Activated T-helper 1 cell treated with anti-CD3 and anti-CD28 coated beads, Interleukin-12 subunit alpha, Interleukin-12 subunit beta, Interleukin-2, Interleukin-4 antibody, amounts not matched to agents 30 ng/mL and 10 ng/mL and 1 ng/mL, durations not matched to agents 14 hours and 24 hours and 36 hours (primary cell): ENCODE measurements at places on chromosomes 13 and 19. TPM values are rescaled to one million over a fixed set of nuclear protein-coding genes. Genes with fewer than 3 reads are reported as not detected.

DNA sequence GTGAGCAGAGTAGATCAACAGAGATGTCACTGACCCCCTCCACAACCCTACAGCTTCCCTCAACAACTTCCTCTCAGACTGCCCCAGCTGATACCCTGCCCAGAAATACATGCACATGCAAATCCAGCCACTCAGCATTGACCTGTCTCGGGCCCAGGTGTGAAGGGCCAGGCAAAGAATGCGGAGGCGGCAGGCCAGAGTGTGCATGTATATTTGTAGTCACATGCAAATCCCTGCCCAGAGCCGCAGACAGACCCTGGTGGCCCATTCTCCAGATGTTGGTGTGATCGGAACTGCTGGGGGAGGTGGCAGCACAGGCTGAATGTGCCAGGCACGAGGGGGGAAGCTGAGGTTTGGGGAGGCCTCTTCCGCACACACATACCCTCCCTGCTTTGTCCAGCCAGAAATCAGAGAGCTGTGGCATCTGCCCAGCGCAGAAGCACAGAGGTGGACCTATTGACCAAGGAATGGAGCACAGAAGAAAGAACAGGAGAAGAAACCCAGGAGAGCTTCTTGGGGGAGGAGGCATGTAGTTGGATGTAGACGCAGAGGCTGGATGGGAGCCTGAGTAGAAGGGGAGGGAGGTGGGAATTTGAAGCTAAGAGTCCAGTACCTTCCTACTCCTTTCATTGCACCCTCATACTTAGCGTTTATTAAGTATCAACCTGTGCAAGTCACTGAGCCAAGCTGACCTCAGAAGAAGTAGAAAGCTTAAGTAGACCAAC lies 14.4 kb downstream of the MEF2B start:
- DNase-seq: no peak

DNA sequence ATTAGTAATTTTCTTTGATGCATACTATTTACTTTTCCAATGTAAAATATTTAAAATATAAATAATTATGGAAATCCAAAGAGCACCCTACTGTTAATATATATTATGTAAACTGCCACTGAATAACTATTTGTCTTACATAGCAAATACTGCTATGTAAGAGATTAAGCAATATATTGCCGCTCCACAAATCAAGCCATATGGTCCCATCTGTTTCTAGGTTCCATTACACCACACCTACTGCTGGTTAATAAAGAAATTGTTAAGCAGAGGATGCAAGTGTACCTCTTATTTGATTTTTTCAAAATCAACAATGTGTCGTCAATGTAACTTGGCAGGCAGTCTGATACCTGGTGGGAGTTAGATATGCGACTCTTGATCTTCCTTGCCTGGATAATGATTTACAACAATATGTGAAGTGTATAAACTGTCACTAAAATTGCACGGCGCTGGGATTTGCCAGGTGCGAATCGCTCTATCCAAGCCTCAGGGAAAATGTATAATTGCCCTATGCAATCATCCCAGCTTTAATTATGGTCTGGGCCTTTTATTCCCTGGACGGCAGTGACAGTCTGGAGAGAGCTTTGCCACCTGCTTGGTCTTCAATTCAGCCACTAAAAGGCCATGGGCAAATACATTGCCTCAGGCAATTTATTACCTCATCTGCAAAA lies 16.0 kb downstream of the SMAD9 start:
- no peak for DNase-seq

Gene BCAM
- not detected in 2 replicates for total RNA-seq

DNA sequence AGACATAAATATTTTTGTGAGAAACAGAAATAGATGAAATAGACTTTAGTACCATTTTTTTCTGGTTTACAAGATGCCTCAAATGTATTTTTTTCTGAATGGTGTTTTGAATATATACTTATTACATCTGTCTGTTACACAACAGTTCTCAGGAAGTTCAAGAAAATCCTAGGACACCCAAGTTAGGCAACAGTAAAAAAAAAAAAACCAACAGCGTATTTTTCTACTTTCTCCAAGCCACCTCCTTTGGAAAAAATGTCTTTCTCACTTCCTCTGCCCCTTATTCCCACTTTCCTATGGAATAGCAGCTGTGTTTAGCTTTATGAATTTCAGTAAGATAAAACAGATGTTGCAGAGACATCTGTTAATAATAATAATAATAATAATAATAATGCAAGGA lies 489.6 kb upstream of the KLF12 start:
- no peak for DNase-seq

DNA sequence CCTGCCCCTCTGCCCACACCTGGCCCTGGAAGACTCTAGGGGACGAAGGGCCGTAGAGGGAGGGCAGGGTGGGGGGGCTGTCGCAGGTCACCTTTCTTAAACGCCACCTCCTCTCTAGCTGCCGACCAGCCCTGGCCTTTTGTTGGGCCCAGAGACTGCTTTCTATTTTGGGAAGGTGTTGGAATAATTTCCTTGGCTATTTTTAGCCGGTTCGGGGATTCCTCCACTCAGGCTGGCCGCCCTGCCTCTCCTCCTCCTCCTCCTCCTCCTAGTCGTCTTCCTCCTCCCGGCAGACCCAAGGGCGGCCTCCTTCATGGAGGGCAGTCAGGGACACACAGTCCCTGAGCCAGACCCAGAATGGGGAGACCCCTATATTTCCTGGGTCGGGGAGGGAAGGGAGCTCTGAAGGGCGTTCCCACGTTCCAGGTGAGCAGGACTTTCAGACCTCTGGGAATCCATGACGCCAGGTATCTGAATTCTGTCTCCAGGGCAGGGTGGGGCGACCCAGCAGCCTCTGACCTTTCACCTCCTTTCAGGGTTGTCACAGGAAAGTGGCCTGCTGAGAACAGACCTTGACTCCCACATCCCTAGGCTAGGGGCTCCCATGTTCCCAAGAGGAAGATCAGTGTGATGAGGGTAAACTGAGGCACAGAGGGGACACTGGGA lies 19.9 kb downstream of the GADD45B start:
- DNase-seq: no peak

- DNase-seq: no peak
Measured at GRCh38 chr19:39582891-39583625, 19.3 kb upstream of the LGALS13 start.

GRCh38 chr19:47377801-47378200 lies 28.7 kb downstream of the DHX34 start:
- DNase-seq: no peak

Gene OR7C1
- not detected in 2 replicates for total RNA-seq

GRCh38 chr13:101013245-101013644 lies 338.6 kb upstream of the TMTC4 start:
- DNase-seq: no peak

Gene CACNG6
- total RNA-seq: not detected in 2 replicates

Gene ZIM2
- total RNA-seq: not detected in 2 replicates

Gene APOE
- total RNA-seq: 0.41 and 0.42 TPM in 2 replicates

- DNase-seq: no peak
Measured at GRCh38 chr13:22776394-22777186, 404.2 kb upstream of the SGCG start.

- no peak for DNase-seq
Measured at GRCh38 chr19:33609353-33609752, 12.4 kb upstream of the CHST8 start.

GRCh38 chr19:58003174-58003828 lies 681 bp upstream of the ZNF606 start:
- DNase-seq: no peak

Gene ARHGAP35
- total RNA-seq: 22.4 and 22.6 TPM in 2 replicates

- no peak for DNase-seq
Measured at GRCh38 chr13:62960723-62961122, 1545.1 kb upstream of the PCDH20 start.

- DNase-seq: no peak
Measured at GRCh38 chr13:111282425-111282824, 38.0 kb upstream of the TEX29 start.
